Activated CD4-positive, CD25-positive, alpha-beta regulatory T cell (primary cell): ENCODE measurements at places on chromosomes 5 and 9.

DNA sequence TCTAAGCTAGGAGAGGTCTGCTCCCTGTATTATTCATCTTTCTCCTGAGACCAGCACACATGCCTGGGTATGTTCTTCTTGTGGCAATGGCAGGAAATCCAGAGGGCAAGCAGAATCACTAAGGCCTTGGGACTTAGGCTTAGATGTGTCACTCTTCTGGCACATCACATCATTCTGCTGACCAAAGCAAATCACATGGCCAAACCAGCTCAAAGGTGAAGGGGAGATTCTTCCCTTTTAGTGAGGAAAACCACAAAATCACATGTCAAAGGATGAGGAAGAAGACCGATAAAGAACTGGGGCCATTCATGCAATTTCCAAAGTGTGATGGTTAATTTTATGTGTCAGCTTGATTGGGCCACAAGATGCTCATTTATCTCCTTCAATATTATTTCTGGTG lies 5.7 kb upstream of the AGGF1 start:
- no peak for DNase-seq

DNA sequence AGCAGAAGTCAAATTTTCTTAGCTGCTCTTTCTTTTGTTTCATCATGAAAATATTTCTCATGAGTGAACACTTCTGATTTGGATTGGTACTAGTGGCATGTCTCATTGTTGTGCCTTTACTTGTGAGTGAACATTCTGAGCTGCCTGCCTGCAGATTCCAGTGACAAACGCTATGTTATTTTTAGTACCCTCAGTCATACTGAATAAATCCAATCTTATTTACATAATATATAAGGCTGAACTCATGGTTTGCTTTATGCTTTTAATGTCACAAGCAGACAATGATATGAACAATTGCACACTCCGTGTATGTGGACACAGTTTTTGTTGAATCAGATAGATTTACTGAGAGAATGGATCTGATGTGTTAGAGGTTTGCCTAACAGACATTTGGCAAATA lies 67.8 kb downstream of the ACTBL2 start:
- no peak for DNase-seq

DNA sequence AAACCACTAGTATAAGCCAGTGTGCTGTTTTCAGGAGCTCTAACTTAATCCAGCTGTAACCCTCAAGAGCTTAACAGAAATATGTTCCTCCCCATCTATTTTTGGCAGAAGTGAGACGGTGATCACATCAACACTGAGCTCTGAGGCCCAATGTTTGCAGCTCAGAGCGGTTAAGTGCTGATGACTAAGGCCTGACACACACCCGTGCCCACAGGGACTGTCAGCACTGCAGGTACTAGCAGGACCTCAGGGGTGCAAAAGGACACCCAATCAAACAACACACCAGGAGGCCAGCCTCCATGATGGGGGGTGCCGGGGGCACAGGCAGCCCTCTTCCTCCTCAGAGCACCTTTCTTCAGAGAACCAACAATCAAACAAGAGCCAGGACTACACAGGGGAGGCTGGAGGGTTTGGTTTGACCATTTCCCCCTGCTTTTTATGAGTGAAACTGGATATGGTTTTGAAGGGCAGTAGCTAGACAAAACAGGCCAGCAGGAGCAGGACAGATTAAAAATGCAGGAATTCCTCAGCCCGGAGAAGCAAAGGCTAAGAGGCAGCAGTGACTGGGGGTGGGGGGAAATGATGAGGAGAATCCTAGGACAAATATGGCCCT lies 61.3 kb downstream of the RAPGEF1 start:
- DNase-seq = peak; percentile 55

DNA sequence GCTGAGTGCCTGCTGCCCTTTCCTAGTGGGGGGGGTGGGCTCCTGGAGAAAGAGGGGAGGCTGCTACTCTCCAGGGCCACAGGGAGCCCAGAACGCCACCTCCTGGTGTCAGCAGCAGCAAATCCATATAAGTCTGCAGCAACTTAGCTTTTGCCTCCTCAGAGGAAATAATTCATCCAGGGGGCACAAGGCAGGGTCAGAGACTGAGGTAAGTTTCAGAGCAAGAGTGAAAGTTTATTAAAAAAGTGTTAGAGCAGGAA lies 4.0 kb upstream of the CLPTM1L start:
- DNase-seq = no peak

DNA sequence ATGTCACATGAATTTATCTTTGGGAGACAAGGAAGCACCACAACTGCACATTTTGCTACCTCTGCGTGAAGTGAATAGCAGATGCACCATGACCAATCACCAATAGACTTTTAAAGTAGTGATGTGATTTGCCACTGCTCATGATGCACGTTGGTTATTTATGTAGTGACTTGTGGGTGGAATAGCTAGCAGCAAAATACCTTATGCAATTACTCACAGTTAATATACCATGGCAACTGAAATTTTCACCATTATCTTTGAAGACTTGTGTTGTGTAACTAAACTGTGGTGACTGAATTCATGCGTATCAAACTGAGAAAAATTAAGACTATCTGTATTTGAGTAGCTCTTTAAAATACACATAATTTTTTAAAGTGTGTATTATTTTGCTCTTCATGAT lies 46.2 kb upstream of the TUSC1 start:
- no peak for DNase-seq

- DNase-seq = no peak
Measured at GRCh38 chr5:2272755-2273154, 390.0 kb upstream of the IRX4 start.

DNA sequence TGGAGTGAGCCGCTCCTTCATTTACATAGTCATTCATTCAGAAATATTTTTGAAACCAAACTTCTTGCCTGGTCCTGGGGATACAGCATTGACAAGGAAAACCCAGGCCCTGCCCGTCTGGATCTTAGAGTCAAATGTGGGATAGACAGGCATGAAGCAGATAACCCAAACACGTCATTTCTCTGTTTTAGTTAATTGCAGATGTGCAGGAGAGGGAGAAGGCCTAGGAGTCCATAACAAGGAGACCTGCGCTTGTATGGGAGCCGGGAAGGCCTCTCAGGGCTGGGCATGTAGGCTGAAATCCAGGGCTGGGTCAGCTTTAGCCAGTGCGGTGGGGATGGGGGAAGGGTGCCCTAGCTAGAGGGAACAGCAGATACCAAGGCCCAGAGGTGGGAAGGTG lies 43.3 kb downstream of the PRRX2 start:
- DNase-seq = no peak

DNA sequence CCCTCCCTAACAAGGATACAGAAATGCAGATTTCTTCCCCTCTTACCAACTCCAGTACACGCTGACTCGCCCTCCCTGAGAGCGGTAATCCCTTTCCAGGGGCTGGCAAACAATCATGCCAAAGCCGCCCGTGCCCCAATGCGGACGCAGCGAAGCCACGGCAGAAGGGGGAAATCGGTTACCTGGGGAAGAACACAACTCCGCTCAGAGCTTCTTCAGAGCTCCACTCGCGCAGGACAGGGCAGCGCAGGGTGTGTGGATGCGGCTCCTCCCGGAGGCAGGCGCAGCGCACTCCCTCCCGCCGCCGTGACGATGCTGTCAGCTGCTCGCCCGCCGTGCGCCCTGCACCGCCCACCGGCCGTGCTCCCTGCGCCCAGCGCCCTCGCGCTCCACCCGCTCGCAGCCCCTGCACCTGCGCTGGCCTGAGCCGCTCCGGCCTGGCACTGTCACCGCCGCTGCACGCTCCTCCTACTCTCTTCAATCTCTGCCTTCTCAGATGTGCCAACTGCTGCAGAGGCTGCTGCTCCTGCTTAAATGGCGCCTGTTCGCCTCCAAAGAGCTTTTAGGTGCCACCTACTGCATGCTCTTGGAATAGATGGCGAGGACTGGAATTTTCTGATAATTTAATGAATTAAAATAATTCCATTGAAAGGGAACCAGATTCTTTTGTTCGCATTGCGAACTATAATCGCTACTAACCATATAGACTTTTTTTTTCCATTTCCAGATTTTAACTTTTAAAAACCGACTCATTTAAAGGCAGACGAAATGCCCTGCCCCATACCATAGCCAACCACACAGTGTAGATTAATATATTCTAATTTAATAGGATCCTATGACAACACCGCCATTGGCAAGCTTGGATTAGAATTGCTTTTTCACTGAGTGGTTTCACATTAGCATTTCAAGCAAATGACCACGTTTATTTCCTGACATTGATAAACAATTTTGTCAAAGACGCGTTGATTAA lies at the start of gene DIRAS2:
DIRAS2 (minus strand) TSS at position 255 of the 970 bp plus-strand sequence. CDS start 28,997 bp downstream, outside the sequence.
- no peak for DNase-seq

- DNase-seq = no peak
Measured at GRCh38 chr5:53730943-53731342, 170.5 kb downstream of the NDUFS4 start.

GRCh38 chr9:97567182-97567893 lies 65.8 kb downstream of the TSTD2 start:
- DNase-seq = no peak
